ENCODE measurements at places on chromosomes 5 and 9.

DNA sequence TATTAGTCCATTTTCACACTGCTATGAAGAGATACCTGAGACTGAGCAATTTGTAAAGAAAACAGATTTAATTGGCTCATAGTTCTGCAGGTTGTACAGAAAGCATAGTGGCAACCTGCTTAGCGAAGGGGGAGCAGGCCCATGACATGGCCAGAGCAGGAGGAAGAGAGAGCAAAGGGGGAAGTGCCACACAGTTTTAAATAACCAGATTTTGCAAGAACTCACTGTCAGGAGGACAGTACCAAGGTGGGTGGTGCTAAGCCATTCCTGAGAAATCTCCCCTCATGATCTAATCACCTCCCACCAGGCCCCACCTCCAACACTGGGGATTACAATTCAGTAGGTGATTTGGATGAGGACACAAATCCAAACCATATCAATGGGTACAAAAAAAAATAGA, 16.8 kb upstream of the PCSK5 start:
- no peak for DNase-seq

DNA sequence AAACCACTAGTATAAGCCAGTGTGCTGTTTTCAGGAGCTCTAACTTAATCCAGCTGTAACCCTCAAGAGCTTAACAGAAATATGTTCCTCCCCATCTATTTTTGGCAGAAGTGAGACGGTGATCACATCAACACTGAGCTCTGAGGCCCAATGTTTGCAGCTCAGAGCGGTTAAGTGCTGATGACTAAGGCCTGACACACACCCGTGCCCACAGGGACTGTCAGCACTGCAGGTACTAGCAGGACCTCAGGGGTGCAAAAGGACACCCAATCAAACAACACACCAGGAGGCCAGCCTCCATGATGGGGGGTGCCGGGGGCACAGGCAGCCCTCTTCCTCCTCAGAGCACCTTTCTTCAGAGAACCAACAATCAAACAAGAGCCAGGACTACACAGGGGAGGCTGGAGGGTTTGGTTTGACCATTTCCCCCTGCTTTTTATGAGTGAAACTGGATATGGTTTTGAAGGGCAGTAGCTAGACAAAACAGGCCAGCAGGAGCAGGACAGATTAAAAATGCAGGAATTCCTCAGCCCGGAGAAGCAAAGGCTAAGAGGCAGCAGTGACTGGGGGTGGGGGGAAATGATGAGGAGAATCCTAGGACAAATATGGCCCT, 61.3 kb downstream of the RAPGEF1 start:
- DNase-seq: peak; percentile 58

GRCh38 chr9:109383356-109383755, 62.5 kb upstream of the EPB41L4B start:
- no peak for DNase-seq

DNA sequence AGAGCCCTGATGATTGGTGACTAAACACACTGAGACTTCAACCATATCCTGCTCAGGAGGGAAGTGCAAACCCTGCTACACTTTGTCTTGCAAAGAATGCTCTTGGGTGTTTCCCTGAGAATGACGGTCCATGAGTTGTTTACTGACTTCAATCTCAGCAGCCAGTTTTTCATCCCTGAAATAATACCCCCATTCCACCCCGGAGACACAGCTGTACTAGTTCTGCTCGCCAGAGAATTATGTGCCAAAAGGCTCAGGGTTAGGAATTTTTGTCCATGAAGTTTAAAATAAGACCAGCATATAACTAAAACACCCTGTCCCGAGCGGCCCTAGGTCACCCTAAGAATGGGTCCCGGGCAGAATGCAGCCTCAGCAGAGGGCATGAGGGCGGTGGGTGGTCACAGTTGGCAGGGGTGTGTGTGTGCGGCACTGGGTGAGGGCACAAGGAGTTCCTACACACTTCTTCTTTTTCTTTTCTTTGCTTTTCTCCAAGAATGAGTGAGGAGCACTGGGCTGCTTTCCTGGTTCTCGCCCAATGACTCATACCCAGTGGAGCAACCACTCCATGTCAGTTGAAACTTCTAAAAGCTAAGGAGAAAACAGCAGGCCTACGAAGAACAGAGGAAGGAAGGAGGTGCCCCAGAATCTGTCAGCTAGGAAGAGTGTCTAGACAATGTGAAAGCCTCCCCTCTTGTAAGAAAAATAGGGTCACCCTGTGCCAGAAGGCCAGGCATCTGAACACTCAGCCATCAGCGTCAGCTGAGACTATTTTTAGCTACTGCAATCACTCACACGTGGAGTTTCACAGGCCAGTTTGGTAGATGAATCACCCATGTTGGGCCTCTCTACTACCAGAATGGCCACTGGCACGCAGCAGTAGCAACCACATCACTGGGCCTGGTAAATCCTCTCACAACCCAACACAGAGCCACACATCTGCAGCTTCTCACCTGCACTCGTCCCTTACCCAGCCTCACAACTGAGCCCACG, 105.9 kb downstream of the DPYSL3 start:
- DNase-seq: peak; percentile 100
